Stimulated activated CD8-positive, alpha-beta memory T cell treated with anti-CD3 and anti-CD28 coated beads, Interleukin-4, amount 100 ng/mL, for 1 hour (primary cell): ENCODE measurements at places on chromosomes 3 and 15.

DNA sequence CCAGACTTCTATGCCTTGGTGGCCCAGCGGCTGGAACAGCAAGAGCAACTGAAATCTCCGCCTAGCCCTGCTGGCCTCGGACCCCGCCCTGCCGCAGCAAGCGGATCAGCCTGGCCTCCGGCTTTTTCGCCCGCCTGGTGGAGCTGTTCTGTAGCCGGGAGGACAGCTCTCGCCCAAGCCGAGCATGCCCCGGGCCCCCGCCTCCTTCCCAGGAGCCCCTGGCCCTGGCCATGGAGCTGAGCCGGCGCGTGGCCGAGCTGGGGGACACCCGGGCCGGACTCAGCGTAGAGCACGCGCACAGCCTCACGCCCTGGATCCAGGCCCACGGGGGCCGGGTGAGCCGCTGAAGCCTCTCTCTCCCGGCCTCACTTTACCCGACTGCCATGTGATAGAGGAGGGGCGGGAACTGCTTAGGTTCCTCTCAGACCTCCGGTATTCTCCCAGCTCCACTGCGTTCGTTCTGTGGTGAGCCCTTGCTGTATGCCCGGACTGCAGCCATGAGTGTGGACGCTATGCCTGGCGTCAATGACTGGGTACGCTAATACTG, 24.1 kb upstream of the MRPL3 start:
- no peak for DNase-seq

DNA sequence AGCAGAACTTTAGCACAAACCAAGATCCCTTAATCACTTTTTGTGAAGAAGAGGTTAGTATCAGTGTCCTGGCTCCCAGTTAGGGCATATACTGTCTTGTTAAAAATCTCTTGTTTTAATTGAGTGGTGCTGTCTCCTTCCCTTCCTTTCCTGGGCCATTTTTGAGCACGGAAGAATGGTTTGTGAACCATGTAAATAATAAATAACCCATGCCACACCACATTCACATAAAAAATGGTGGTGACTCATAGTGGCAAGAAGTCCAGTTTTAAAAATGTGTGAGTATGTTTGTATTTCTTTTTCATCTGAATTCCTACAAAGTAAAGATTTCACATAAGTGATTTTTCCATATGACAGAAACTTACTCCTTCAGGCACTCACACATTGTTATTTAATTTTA, 59.1 kb upstream of the SPRED1 start:
- no peak for DNase-seq

GRCh38 chr15:75065851-75066509, 42.6 kb downstream of the PPCDC start:
- DNase-seq, result no peak

- no peak for DNase-seq
Observed at GRCh38 chr3:104133630-104134029, 1233.1 kb upstream of the ALCAM start.

- DNase-seq, result no peak
Observed at GRCh38 chr3:53511246-53511645, 16.8 kb downstream of the CACNA1D start.

DNA sequence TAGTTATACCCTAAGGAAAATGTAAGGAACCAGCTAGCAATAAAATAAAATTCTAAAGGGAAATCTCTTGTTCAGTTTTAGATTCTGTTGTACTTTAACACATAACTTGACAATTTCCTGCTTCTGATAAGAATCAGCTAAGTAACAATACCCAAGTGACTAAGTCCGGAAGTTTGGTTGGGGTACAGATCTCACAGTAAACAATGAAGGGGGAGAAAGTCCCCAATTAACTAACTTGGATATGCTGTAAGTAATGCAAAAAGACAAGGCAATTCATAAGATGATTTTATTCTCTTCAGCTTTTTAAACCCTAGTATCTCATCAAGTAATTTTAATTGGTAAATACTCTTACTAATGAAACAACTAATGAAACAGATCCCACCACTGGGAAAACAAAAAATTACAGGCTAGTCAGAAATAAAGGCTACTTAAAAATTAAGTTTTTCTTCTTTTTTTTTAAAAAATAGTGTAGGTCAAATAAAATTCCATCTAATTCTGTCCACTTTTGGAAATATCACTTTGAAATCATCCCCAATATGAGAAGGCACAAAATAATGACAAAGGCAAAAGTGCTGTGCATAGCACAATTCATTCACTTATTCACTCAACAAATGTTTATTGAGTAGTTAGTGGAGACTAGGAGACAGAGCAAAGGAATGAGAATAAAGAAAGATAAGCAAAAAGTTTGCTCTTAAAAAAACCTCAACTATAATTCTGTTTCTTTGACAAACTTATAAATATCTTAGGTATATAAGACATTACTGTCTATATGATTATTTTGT, 37.8 kb upstream of the IL20RB start:
- DNase-seq, result no peak

DNA sequence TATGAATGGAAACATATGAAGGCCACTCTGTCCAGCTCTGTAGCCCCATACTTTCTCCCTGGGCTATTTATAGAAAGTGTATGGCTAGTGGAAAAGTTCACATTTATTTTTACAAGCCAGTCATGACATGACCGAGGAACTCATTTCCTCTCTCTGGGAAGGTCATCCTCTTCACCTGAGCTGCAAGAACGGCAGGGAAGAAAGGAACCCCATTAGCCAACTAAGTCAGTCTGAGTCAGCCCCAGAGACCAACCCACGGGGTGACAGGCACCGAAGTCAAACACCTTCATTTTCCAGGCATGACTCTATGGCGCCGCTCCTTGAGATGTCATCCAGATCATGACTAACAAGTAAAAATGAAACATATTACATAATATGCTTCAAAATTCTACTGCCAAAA, 4.8 kb downstream of the PAQR9 start:
- no peak for DNase-seq

DNA sequence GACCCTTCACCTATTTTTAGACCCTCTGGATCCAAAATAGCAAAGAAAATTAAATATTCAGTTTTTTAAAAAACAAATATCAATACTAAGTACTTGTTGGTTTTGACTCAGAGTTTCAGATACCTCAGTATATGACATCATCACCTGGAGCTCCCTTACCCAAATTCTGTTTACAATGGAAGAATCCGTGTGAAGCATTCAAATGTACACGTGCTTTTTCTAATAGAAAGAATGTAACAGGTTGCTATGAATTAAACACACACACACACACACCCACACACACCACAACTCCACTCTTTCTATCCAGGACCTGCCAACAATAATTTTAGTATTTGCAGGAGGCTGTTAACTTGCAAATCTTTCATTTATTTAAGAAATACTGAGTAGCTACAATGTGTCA, 221.8 kb downstream of the THRB start:
- no peak for DNase-seq

GRCh38 chr3:59820352-59820934, 770.6 kb upstream of the CFAP20DC start:
- DNase-seq, result no peak
